Immature natural killer cell (primary cell): ENCODE measurements at places on chromosomes 3 and 15. TPM values are rescaled to one million over a fixed set of nuclear protein-coding genes. Genes with fewer than 3 reads are reported as not detected.
A peak's percentile ranks its signal among the peaks of the same experiment; 100 is the strongest.

DNA sequence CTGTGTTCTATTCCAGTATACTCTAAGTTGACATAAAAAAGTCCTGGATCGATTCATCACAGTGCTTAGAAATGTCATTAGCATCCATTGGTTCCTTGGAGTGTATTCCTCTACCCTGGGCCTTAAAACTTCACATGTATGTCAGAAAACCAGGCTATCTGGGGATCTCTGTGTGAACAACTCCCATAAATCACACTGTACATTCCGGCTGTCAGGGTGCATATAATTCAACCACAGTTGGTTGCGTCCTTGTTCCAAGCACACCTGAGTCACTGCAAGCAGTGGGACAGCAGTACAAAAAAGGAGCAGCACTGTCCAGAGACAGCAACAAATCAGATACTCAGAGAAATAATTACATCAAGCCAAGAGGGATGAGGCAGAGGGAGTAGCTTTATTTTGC, 52.4 kb downstream of the PDZRN3 start:
- DNase-seq, result no peak
- no peaks in the 10 kb centered on the region for H3K4me1 ChIP-seq
- no peaks in the 10 kb centered on the region for H3K36me3 ChIP-seq
- H3K27ac ChIP-seq, result no peak overlapping the region

GRCh38 chr3:32951410-32951811, at the start of gene CCR4:
CCR4 (plus strand) TSS chr3:32951644; CDS start chr3:32953423, 1,779 bp downstream.
- no peak within 1 kb of the TSS for H3K27ac ChIP-seq
- no peaks in the 10 kb centered on the region for H3K4me1 ChIP-seq
- H3K4me3 ChIP-seq, result no peak within 1 kb of the TSS
- no peak for DNase-seq
- peaks cover 3% of the 10 kb centered on the region for H3K27me3 ChIP-seq

DNA sequence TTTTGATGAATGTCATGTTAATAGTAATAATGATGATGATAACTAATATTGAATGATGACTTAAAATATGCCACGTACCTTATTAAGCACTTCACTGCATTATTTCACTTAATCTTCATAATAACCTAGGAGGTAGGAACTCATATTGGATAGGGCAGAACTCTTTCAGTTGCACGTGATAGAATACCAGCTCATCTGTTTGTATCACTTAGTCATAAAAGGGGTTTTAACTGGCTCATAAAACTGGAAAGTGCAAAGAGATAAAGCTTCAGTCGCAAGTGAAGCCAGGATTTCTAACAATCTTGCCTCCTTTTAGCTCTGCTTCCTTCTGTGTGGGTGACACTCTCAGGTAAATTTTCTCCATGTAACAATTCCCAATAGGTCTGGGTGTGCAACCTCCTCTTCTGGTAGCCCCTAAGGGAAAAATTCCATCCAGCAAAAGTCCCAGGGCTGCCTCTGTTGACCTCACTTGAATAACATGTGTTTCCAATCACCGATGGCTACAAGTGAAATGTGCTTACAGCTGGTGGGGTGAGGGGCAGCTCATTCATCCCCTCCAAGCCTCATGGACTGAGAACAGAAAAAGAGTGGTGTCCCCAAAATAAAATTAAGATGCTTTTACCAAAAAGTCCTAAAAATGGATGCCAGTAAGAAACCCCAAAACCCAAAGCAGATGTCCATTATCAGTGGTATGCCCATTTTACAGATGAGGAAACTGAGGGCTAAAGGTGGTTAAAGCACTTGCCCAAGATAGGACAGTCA, 9.3 kb downstream of the GXYLT2 start:
- no peak overlapping the region for H3K27ac ChIP-seq
- DNase-seq, result no peak
- no peak overlapping the region for H3K4me3 ChIP-seq
- no peaks in the 10 kb centered on the region for H3K27me3 ChIP-seq
- no peaks in the 10 kb centered on the region for H3K36me3 ChIP-seq

- no peaks in the 10 kb centered on the region for H3K36me3 ChIP-seq
- no peak for DNase-seq
- H3K4me1 ChIP-seq, result no peaks in the 10 kb centered on the region
- H3K4me3 ChIP-seq, result no peak overlapping the region
These were observed 201.5 kb downstream of the GABRB3 start for GRCh38 chr15:26571346-26571745.

DNA sequence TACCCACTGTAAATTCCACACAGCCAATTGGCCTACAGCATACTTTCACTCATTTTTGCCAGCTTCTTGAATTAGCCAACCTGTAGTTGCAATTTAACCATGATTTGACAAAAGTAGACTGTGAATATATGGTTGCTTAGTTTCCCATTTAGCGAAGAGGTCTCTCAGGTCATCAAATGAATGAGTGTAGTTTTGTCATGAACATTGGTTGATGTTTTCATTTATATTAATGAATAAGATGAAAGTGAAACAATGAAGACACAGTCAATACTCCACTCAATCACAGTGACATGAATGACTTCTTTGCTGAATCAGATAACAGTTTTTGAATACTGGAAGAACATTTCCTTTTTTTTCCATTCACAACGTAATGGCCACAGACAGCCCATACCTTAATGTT, 15.3 kb upstream of the FAM3D start:
- no peak overlapping the region for H3K27ac ChIP-seq
- H3K4me1 ChIP-seq, result no peaks in the 10 kb centered on the region
- no peaks in the 10 kb centered on the region for H3K27me3 ChIP-seq
- no peak for DNase-seq

DNA sequence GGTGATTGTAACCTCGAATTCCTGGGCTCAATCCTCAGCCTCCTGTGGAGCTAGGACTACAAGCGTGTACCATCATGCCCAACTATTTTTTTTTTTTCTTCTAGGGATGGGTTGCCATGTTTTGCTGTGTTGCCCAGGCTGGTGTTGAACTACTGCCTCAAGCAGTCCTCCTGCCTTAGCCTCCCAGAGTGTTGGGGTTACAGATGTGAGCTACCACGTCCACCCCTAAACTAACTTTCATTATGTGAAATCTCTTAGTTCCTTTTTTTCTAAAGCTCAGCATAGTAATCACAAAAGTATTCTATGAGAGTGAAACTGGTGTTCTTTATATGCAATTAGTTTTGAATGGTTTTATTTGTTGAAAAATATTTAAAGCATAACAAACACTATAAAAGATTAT, 92.1 kb downstream of the XRN1 start:
- H3K36me3 ChIP-seq, result peaks cover 48% of the 10 kb centered on the region
- no peak overlapping the region for H3K27ac ChIP-seq
- H3K4me1 ChIP-seq, result no peaks in the 10 kb centered on the region

DNA sequence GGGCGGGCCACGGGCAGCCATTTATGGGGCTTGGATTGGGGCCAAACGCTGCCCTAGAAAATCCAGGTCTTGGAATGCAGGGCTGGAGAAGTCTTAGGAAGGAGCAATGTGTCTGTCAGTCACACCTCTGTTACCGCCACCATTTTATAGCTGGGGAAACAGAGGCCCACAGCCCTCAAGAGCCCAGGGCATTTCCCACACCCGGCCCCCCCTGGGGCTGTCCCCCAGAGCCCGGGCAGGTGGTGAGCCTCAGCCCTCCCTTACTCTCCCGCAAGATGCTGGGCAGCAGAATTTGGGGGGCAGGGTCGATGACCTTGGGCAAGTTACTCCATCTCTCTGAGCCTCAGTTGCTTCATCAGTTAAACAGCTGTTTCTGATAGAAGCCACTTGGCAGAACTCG, 508.2 kb downstream of the SHQ1 start:
- H3K27ac ChIP-seq, result no peak overlapping the region
- H3K27me3 ChIP-seq, result peaks cover 3% of the 10 kb centered on the region
- no peak overlapping the region for H3K4me3 ChIP-seq
- no peaks in the 10 kb centered on the region for H3K36me3 ChIP-seq

DNA sequence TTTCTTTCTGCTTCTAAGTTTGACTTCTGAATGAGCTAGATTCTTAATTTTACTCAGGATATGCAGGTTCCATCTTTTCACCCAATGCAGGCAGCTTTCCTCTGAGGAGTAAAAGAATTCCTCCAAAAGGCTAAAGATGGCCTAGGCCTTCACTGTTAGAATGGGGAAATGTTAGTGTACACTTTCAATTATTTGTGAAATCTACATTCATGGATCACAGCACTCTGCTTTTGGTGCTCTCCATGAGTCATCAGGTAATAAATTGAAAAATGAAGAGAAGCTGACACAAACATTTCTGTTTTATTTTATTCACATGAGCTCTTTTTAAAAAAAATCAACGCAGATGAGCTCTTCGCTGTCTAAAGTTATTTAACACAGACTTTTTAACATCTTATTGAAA, 502.5 kb upstream of the GOLIM4 start:
- H3K36me3 ChIP-seq, result no peaks in the 10 kb centered on the region
- H3K4me1 ChIP-seq, result no peaks in the 10 kb centered on the region
- H3K27ac ChIP-seq, result no peak overlapping the region
- no peak for DNase-seq
- H3K27me3 ChIP-seq, result no peaks in the 10 kb centered on the region
- no peak overlapping the region for H3K4me3 ChIP-seq

- no peaks in the 10 kb centered on the region for H3K27me3 ChIP-seq
- H3K36me3 ChIP-seq, result peaks cover 14% of the 10 kb centered on the region
- DNase-seq, result no peak
- no peak overlapping the region for H3K4me3 ChIP-seq
These were observed 134.6 kb downstream of the GHSR start for GRCh38 chr3:172313671-172314070.

DNA sequence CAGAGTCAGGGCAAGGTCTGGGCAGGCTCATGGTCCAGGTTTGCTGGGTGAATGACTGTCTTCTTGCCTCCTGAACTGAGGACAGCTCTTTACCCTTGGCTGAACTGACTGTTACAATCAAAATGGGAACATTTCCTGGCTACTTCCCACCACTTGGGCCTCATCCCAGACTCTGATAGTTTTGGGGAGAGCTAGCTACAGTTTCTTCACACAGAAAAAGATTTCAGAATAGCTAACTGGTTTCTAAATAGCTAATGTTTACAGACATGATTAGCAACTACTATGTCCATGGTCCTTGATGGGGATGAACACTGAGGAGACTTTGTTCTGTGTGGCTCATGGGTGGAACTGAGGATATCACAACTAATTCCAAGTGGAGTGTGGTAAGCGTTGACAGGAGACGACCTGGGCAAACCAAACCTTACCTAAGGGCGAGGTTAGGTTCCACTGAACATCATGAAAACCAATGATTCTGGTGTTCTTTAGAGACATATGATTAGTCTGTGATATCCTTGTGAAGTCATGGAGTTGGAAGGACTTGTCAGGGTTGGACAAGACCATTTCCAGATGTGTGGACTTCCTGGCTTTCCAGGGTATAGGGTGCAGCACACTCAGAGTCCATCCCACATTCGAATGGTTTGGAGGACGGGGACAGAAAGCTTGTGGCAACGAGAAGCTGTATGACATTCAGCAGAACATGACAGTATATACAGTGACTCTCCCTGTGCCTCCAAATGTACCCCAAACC, 7.3 kb downstream of the ALPK3 start:
- H3K4me1 ChIP-seq, result no peaks in the 10 kb centered on the region
- no peak overlapping the region for H3K4me3 ChIP-seq
- peaks cover 6% of the 10 kb centered on the region for H3K27me3 ChIP-seq
- no peak overlapping the region for H3K27ac ChIP-seq
- no peak for DNase-seq
- no peaks in the 10 kb centered on the region for H3K36me3 ChIP-seq

DNA sequence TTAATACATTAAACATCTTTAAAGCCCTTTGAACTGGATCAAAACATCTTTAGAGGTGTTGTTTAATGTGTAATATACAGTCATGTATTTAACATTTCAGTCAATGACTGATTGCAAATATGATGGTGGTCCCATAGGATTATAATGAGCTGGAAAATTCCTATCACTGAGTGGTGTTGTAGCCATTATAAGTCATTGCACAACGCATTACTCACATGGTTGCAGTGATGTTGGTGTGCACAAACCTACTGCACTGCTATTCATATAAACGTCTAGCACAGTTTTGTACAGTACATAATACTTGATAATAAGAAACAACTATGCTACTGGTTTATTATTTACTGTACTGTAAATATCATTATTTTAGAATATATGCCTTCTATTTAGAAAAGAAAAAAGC, 75.6 kb downstream of the DTWD1 start:
- no peak for DNase-seq
- no peak overlapping the region for H3K27ac ChIP-seq
- no peak overlapping the region for H3K4me3 ChIP-seq
- H3K27me3 ChIP-seq, result peaks cover 2% of the 10 kb centered on the region
- H3K36me3 ChIP-seq, result no peaks in the 10 kb centered on the region
- H3K4me1 ChIP-seq, result no peaks in the 10 kb centered on the region

- no peak overlapping the region for H3K27ac ChIP-seq
- no peak overlapping the region for H3K4me3 ChIP-seq
- DNase-seq, result no peak
- no peaks in the 10 kb centered on the region for H3K27me3 ChIP-seq
- no peaks in the 10 kb centered on the region for H3K36me3 ChIP-seq
- H3K4me1 ChIP-seq, result no peaks in the 10 kb centered on the region
These were observed 69.4 kb upstream of the GAP43 start for GRCh38 chr3:115553796-115554486.

DNA sequence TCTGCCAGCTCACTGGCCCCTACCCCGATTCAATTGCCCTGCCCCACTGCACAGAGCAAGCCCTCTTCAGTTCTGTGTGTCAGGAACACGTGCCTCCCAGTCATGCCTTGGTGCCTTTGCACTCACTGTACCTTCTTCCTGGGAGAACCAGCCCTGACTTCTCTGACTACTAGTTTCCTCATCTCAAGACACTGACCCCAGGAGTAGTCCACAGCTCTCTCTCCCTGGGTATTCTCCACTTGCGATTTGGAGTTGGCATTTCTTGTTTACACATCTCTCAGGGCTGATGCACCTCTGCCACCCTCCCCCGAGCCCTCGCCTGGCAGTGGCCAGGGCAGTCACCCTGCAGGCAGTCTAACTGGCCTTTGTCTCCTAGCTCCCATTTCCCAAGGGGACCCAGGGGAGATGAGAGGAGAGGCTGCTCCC, 5.7 kb downstream of the CISH start:
- H3K4me3 ChIP-seq, result peak overlapping the region; percentile 90
- H3K27me3 ChIP-seq, result peaks cover 5% of the 10 kb centered on the region
- peaks cover 100% of the 10 kb centered on the region for H3K4me1 ChIP-seq
- peak overlapping the region; percentile 90 for H3K27ac ChIP-seq
- no peak for DNase-seq

- H3K27me3 ChIP-seq, result peaks cover 2% of the 10 kb centered on the region
- no peak overlapping the region for H3K27ac ChIP-seq
- DNase-seq, result no peak
- H3K4me1 ChIP-seq, result no peaks in the 10 kb centered on the region
These were observed 7.5 kb downstream of the MAGI1 start for GRCh38 chr3:66031102-66031698.

DNA sequence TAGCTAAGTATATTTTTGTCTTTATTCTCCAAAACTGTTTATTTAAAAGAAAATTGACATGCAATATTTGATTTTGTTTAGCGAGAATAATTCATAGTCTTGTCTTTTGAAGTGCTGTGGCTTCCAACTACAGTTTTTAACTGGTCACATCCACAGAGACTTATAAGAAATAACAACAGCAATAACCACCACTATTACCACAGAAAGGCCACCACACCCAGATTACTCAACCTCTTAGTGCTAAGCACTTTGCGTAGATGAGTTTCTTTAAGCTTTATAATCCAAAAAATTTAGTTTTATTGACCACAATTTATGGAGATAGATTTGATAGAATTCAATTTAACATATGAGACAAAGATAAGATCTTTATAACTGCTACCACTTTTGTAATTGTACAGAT, 468.4 kb upstream of the UBE2E2 start:
- H3K27ac ChIP-seq, result no peak overlapping the region
- H3K36me3 ChIP-seq, result no peaks in the 10 kb centered on the region
- H3K4me3 ChIP-seq, result no peak overlapping the region
- DNase-seq, result no peak
- H3K4me1 ChIP-seq, result peaks cover 13% of the 10 kb centered on the region

The ZNF80 gene
- polyA plus RNA-seq, result 0.81 TPM

The TCF12 gene
- polyA plus RNA-seq, result 79.4 TPM

The MORC1 gene
- not detected for polyA plus RNA-seq
